Hematopoietic multipotent progenitor cell treated with erythropoietin and hydrocortisone succinate and interleukin-3 and kit ligand, for 8 days (in vitro differentiated cells): ENCODE measurements at places on chromosomes 3 and 15.

GRCh38 chr3:129732200-129732876 lies 125.9 kb upstream of the PLXND1 start:
- DNase-seq: no peak

DNA sequence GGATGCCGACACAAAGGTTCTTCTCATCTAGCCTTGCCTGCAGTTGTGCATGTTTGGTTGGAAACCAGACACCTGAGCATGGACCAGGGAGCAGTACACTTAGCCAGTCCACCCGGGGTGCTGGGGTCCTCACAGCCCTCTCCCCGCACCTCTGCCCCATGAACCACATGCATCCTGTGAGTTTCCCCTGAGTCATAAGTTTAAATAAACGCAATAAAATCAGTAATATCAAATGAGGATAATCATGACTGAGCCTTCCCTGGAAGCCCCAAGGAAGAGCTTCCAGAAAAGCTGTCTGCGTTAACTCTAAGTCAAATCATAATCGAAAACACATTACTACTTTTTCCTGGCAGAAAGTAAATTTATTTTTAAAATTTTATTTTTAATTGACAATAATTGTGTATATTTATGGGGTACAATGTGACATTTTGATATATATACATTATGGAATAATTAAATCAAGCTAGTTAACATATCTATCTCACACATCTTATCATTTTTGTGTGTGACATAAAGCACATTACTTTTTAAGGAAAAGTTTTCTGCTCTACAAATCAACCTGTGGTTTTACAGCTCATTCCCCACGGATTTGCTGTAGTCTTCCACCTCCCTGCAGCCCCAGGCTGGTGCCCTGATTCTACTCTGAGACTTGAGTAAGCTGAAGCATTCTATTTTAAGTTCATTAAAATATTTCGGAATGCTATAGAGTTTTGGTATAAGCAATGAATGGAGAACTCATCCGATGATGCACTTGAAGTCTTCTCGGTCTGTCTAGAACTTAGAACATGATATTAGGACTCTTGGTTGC lies 166.0 kb upstream of the EIF1B start:
- no peak for DNase-seq

- no peak for DNase-seq
Measured at GRCh38 chr3:150180334-150180733, 209.6 kb upstream of the PFN2 start.

DNA sequence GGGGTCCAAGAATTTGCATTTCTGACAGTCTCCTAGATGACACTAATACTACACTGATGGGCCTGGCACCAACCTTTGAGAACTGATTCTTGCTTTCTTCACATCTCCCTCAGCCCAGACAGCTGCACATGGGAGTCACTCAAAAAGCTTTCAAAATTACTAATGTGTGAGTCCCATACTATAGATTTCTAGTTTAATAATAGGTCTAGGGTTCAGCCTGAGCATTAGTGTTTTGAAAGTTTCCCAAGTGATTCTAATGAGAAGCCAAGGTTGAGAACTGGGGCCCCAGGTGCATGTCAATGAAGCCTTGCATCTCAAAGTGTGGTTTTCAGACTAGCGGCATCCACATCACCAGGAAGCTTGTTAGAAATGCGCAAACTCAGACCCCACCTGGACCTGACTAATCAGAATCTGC lies 159.9 kb upstream of the CMC1 start:
- DNase-seq: no peak

DNA sequence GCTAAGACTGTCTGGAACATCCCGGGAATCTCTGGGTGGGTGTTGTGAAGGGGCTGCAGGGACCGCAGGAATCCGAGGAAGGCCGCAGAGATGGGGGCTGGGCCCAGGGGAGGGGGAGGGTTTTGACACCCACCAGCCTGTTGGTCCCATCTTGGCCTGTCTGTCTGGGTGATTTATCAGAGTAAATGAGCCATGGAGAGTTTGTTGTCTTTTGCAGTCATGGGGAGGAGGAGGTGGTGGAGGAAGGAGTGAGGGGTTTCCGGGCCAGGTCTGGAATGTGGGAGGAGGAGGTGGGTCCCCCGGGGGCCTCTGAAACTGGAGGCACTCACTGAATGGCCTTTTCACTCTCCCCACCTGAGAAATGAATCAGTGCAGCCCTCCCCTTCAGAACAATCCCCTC lies 11.5 kb downstream of the SEMA3F start:
- DNase-seq: no peak

- DNase-seq: no peak
Measured at GRCh38 chr15:56058986-56059385, 65.6 kb upstream of the NEDD4 start.

GRCh38 chr15:63858881-63859280 lies 25.1 kb upstream of the HERC1 start:
- no peak for DNase-seq

- DNase-seq: no peak
Measured at GRCh38 chr3:170364965-170365364, 7.5 kb downstream of the SKIL start.

- DNase-seq: no peak
Measured at GRCh38 chr15:72154316-72154715, 36.1 kb downstream of the SENP8 start.

DNA sequence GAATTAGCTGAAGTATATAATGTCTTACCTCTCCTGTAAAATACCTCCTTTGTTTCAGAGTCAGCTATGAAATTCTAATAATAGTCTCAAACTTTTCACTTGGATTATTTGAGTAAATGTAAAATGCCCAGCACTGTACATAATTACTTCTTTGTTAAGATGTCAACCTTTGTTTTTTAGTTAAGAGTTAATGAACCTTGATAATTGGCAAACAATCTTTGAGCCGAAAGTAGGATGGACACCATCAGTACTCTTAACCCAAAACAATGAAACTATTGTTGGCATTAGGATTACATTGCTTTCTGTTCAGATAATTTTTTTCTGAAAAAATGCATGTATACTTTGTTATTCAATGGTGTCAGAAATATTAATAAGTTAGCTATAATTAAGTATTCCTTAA lies 3.0 kb upstream of the NECTIN3 start:
- no peak for DNase-seq

DNA sequence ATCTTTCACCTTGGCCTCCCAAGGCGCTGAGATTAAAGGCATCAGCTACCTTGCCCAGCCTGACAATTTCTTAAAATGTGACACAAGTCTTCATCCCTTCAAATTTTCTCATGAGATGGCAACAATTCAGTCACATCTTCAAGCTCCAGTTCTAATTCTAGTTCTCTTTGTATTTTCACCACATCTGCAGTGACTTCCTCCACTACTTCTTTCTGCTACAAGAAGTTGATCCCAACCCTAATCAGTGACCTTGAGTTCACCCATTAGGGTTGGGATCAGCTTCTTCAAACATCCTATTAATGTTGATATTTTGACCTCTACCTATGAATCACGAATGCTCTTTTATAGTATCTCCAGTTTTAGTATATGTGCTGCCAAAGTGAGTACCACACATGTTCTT lies 59.8 kb downstream of the TRIM71 start:
- DNase-seq: no peak
